Hematopoietic multipotent progenitor cell treated with erythropoietin and hydrocortisone succinate and interleukin-3 and kit ligand, for 8 days (in vitro differentiated cells): ENCODE measurements at places on chromosomes 12 and 14.

DNA sequence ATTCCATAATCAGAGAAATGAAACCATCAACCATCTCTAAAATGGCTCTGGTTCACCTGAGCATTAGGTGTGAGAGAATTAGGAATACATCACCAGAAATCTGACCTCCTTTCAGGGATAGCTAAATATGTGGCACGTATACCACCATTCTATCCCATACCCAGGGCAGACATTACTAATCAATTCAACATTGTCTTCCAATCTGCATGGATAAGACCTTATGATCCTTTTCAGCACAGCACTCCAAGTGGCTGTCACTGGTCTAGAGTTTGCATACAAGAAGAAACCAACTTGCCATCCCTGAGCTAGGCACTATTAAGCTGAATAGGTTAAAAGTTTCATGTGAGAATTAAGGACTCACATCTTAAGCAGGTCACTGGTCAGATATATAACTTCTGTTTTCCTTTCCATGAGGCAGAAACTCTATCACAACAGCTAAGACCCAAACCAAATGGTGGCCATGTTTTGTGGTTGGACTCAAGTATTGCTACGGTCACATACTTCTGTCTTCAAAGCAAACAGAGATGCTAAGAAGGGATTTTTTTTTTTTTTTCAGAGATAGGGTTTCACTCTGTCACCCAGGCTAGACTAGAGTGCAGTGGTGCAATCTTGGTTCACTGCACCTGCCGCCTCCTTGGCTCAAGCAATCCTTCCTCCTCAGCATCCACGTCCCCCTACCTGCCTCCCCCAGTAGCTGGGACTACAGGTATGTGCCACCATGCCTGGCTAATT is 249.0 kb downstream of the DPF3 start:
- no peak for DNase-seq

GRCh38 chr14:60590991-60591414 is 58.3 kb downstream of the SIX1 start:
- DNase-seq = no peak

DNA sequence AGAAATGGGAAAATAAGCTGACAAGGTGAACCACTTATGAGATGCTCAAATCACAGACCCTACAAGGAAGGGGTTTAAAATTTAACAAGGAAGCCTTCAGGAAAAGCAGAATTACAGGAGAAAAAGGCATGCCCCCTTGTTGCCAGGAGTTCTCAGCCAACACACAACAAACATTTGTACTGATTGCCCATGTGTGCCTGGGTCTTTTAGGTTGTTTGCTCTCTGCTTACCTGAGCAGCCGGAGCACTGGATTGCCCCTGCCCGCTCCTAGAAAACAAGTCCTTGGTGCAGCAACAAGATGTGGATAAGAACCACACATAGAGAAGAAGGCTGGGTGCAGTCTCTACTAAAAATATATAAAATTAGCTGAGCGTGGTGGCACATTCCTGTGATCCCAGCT is 3.4 kb downstream of the DRAM1 start:
- DNase-seq = no peak

DNA sequence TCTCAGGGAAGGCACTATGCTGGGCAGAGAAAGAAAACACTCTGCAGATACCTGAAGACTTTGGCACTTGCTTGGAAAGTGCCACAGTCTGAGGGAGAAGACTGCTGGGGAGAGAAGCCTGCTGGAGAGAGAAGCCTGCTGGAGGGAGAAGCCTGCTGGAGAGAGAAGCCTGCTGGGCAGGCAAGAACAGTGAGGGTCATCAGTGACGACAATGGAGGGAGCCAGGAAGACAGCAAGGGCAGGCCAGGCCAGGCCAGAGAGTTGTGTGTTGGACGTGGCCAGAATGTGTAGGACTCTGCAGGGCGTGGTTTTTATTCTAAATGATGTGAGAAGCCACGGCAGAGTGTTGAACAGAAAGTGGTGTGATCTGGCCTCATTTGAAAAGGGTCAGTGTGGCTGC is 185.3 kb upstream of the ABCD2 start:
- no peak for DNase-seq

DNA sequence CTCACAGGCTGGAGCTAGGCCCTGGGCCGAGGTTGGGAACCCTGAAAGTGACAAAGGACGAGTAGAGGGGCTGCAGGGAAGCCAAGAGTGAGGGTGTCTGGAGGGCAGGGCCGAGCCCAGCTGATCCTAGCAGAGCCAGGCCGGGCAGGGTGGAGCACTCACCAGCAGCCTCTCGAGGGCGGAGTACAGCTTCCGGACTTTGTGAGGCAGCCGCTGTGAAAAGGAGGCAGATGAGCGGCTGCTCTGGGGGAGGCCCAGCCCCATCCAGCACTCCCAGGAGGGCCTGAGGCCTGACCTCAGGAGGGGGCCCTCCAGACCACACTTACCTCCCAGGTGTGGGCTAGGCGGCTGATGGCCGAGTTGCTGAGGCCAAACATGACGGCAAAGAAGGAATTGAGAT is 14.7 kb upstream of the ENDOU start:
- DNase-seq = peak; percentile 64

DNA sequence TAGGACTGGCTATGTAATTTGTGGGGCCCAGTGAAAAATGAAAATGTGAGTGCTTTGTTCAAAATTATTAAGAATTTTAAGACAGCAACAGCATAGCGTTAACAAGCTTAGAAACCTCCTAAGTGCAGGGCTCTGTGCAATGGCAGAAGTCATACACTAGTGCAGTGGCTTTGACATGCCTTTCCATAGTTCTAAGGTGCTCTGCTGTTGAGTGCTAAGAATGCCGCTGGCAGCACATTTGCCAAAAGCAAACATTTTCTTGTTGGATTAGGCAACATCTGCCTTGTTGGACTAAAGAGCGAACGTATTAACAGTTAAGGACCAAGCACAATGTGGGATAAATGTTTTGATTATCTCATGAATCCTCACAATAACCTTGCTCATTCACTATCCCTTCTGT is 244.9 kb upstream of the PDE3A start:
- no peak for DNase-seq

- peak; percentile 50 for DNase-seq
Observed at GRCh38 chr12:53989227-53990113, 4.5 kb downstream of the HOXC10 start.

DNA sequence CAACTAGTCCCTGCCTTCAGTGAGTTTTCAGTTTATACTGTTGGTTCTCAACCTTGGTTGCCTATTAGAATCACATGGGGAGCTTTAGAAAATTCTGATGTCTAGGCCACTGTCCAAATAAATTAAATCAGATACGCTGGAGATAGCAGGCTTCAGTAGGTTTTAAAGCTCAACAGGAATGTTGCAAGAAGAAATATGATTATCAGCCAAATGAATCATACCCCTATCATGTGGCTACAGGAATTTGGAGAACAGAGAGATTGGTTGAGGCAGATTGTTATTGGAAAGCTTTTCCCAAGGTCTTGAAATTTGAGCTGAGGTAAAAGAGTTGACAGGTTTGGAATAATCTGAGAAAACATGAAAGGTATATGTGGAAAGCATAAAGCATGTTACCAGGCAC is 125.3 kb downstream of the WIF1 start:
- DNase-seq = no peak

DNA sequence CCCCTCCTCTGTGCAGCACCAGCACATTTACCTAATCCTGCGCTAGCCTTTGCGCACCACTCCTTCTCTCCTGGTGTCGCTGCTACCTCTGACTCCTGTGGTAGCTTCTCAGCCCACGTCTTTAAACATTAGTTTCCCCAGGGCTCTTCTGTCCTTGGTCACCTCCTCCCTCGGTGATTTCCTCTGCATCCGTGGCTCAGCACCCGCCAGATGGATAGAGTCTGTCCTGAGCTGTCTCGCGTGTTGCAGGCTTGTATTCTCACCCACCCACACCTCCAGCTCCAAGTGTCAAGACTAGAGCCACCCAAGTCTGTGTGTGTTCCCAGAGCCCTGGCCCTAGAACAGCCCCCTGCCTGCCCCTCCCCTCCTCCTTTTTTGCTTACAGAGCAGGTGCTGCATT is 83.2 kb downstream of the EML1 start:
- no peak for DNase-seq

DNA sequence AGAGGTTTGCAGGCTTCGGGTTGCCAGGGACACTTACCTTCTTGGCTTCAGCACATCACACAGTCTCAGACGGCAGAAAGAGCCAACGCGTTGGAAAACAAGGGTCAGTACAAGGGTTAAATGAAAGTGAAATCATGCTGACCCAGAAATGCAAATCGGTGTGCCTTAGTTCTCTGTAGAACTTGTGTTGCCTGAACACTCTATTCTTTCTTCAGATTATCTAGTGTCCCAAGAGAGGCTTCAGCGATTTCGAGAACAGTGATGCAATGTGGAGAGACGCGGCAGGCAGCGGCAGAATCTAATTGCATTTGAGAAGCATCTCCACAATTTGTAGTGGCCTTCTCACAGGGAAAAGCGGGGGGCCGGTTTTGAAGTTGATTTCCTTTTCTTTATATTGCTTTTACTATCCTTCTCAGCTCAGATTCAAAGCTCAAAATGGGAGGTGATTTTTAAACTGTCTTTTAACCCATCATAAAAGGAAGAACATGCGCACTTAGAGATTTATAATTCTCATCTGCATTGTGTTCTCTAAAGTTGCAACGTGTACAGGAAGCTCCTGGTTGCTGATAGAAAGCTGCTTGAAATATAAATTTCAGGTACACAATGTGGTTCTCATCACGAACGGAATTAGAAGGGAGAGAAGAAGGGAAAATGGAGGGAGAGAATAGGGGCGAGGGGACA is 67.8 kb upstream of the EGLN3 start:
- DNase-seq = no peak

DNA sequence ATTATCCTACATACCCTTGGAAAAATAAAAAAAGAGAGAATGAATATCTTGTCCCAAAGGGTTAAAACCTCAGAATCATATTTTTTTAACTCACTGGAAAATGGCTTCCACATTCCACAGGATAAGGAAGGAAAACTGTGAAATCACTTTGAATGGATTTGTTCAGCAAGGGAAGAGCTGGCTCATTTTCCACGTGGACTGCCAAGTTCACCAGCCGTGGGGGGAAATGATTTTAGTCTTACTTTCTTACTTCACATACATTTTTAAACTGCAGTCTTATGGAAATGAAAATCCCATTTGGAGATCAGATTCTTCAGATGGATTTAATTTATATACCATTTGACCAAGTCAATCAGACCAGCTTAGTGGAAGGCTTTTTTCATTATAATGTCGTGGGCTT is 29.9 kb upstream of the AEBP2 start:
- DNase-seq = no peak

DNA sequence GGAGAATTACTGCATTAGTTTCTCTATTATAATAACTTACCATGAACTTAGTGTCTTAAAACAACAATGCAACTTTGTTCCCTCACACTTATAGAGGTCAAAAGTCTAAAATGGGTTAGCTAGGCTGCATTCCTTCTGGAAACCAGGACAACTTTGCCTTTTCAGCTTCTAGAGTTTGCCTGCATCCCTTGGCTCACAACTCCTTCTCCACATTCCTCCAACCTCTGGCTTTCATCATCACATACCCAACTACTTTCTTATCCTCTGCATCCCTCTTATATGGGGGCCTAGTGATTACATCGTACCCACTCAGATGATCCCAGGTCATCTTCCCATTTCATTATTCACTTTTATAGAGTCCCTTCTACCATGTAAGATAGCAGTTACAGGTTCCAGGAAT is 251.1 kb downstream of the C12orf50 start:
- no peak for DNase-seq

DNA sequence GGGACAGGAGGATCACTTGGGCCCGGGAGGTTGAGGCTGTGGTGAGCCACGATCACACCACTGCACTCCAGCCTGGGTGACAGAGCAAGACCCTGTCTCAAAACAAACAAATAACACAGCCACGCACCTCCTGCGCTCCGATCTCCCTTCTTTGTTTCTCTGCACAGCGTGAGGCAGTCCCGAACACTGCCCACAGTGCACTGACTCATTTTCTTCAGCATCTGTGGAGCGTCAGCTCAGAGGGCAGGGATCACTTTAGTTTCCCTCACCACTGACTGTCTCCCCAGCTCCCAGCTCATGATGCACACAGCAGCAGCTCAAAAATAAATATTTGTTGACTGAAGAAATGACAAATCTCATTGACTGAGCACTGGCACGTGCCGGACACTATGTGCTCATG is 883 bp upstream of the MYL2 start:
- DNase-seq = no peak

- no peak for DNase-seq
Observed at GRCh38 chr14:35965400-35965799, 139.3 kb downstream of the BRMS1L start.

DNA sequence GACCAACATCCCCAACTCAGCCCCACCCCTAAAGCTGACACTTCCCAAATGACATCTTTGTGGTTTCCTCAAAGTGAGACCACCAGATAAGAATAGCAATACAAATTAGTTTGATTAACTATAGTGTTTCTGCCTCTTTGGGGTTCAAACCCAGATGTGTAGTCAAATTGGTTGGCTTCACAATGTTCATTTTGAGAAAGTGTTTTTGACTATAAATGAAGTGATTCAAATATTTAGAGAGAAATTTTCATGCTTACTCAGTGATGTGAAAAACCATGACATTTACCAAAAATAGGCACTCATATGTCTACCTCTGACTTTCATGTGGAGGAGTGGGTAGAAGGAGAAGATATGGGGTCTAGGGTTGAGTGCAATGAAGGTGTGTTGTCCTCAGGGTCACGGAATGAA is 218.4 kb downstream of the BCAT1 start:
- DNase-seq = no peak

GRCh38 chr12:68665016-68665569 is 21.7 kb upstream of the NUP107 start:
- DNase-seq = no peak

DNA sequence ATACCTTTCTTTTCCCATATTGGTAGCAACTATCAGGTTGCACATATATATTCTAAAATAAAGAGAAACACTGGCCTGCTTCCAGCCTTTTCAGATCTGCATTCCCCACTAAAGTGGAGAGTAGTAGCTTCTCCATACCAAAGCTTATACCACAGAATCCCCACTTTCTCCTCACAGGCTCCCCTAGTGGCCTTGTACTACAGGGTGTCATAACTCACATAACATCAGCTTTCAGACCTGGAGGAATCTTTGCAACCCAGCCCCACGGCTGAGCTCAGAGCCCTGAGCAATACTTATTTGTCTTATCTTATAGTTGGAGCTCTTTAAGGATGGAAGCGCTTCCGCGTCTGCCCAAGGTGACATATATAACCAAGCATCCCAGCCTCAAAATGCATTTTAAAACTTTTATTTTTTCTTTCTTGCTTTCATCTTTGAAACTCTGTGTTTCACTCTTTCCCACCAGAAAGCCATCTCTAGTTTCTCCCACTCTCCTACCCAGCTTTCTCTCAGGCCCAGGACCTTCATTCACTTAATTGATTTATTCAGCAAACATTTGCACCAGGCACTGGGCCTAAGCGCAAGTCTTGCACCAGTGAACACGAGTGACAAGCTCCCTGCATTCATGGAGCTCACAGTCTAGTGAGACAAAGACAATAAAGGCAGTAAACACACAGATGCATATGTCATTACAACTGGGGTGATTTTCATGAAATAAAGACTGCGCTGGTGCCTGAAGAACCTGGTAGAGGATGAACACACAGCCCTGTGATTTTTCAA is 254.7 kb downstream of the IPO8 start:
- DNase-seq = no peak
